ENCODE measurements at places on chromosomes 3 and 15.
A peak's percentile ranks its signal among the peaks of the same experiment; 100 is the strongest.

- no peak for DNase-seq
Observed at GRCh38 chr3:71563827-71564226, 19.7 kb downstream of the FOXP1 start.

- DNase-seq, result no peak
Observed at GRCh38 chr3:150607267-150608065, 4.3 kb downstream of the SELENOT start.

DNA sequence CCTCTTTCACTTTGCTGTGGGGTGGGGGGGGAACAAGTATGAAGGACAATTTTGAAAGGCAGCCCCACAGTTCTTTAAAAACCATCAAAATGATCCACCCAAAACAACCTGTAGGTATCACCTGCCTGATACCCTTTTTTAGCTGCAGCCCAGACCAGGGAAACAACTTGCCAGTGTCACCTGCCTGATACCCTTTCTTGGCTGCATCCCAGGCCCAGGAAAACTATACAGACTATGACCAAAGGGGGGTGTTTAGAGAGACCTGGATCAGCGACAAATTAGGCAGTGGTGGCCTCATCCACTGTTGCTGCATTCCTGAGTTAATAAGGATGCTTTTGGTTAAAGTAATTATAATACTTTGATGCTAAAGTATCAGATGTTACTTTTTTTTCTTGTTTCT, 122.0 kb downstream of the VPS13C start:
- DNase-seq, result no peak

GRCh38 chr15:35852818-35853624, 307.1 kb upstream of the DPH6 start:
- no peak for DNase-seq

DNA sequence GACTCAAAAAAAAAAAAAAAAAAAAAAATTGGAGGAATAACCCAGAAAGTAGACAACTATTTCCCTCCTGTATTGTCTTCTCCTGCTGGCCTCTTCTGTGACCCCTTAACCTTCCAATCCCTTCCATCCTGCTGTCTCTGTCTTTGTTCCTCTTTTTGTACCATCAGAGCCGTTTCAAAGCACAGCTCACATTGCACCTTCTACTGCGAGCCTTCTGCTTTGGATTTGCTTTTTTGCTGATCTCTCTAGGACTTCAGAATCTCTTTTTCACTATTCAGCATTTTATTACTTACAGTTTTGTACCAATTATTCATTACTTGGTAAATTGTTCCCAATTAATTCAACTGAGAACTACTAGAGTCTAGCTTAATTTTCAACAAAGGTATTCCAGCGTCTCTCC, 284.0 kb upstream of the TBL1XR1 start:
- DNase-seq, result no peak

DNA sequence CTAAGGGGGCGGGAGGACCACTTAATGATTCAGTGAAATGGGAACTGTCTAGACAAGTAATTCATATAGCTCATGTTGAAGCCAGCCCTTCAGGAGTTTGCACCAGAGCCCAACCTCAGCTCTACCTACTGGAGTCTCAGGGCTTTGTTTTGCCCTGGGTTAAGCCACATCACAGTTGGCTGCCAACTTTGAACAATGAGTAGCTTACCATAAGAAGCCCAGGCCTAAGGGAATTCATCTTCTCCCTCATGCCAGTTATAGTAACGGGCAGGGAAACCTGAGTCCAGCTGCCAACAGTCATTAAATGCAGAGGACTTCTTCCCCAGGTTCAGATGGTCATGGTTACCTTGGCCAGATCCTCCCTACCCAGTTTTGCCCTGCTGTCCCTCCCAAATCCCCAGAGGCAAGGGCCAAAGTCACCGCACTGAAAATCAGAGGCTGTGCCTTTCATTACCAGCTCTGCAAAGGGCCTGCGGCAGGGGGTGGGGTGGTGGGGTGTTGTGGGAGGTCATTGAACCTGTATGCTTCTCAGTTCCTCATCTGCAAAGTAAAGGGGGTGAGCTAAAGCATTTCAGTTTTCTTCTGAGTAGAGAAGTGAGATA, 302.2 kb upstream of the NR2E3 start:
- no peak for DNase-seq

DNA sequence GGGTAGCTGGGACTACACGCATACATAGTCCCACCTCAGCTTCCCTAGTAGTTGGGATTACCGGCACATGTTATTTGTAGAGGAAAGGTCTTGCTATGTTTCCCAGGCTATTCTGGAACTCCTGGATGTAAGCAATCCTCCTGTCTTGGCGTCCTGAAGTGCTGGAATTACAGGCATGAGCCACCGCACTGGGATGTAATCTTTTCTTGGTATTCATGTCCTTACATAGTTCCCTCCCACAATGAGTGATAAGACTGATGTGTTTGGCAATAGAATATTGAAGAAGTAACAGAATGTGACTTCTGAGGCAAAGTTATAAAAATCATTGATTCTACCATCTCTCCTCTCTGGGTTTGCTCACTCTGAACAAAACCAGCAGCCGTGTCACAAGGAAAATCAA, 22.7 kb upstream of the ALCAM start:
- DNase-seq, result no peak

GRCh38 chr3:28699283-28699682, 350.7 kb upstream of the AZI2 start:
- DNase-seq, result no peak

GRCh38 chr3:50356553-50356952, 2.8 kb downstream of the TMEM115 start:
- DNase-seq, result no peak

DNA sequence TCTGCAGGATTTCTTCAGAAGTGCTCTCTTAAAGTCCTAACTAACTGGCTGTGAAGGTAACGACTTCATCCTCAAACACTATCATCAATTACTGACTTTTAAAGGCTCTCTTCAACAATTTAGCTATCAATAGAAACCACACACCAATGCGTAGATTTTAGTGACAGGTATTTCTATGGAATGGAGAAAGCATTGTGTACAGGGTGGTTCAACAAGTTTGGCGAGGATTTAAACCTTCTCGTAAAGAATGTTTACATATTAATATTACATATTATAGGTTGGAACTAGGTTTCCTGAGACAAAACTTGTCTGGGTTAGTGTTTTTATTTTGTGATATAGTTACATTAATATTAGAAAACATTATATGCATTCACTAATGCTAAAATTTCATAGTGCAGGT, 233.6 kb downstream of the CHL1 start:
- DNase-seq, result no peak

- DNase-seq, result no peak
Observed at GRCh38 chr15:48298914-48299313, 32.3 kb upstream of the DUT start.

DNA sequence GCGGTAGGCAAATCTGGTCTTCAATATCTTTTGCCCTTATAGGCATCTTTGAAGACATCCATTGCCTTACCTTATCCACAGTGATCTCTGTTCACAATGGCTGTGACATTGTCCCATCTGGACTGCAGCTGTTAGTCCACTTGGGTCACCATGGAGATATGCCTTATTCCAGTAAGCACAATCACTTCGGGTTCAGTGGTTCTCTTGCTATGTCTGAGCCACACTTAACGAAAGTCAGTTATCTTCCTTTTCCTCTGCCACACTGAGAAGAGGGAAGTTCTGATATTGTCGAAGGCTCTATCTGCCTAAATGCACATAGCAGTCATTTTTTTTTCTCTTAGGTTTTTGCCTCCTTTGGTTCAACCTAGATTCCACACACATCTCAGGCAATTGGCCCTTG, 119.0 kb upstream of the SATB1 start:
- no peak for DNase-seq

- peak; percentile 50 for DNase-seq
Observed at GRCh38 chr15:55907797-55908196, 85.6 kb downstream of the NEDD4 start.

- DNase-seq, result no peak
Observed at GRCh38 chr3:32450992-32451659, 51.5 kb downstream of the CMTM6 start.

DNA sequence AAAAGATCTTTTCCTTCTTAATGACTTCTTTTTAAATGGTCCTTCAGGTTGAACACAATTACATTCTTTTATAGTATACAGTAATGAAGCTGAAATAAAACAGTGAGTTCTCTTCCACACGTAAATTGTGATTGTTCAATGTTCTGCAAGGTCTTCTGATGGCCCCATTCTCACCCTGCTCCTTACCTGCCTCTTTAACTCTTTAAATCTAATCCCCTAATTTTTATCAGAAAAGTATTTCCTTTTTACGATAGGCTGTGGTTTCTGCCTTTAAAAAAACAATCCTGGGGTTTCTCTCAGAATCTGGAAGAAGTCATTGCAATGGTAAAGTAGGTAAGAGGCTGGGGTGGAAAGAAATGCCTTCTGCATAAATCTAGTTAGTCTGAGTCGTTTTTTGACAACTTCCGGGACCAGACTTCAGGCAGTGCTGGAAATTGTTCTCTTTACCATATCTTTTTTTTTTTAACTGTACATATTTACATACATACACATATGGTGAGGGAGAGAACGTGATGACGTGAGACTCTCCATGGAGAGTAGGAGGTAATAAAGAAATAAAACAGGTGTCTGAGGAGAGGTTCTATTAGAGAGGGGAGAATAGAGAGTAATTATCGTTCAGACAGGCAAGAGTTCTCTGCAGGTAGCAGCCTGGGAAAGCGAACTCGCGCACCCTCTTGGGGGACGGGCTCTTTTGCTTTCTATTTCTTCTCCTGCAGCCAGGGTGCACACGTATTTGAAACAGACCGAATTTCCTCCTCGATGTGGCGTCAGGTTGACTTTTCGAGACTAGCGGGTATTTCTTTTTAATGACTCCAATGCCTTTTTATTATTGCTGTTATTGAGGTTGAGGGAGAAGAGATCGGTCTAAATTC, at the start of gene SIDT1:
Gene SIDT1, plus strand, starts transcription at position 730 of the 872 bp plus-strand sequence. CDS start 467 bp downstream, outside the sequence.
- no peak for DNase-seq

DNA sequence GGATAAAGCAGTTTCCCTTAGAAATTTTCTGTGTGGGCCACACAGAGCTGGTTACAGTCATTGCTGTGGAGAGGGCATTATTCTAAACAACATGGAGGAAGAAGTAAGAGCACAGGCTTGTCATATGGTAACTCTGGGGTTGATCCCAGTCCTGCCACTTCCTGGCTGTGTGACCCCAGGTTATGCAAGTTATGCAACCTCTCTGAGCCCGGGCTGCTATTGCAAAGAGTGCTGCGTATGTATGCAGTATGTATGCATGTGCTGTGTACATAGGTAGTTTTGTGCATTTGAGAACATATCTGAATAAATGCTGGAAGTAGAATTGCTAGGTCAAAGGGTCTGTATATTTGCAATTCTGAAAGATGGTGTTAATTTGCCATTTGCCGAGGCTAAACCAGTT, 9.2 kb downstream of the SPSB4 start:
- DNase-seq, result no peak

GRCh38 chr3:172313671-172314070, 134.6 kb downstream of the GHSR start:
- DNase-seq, result no peak

- DNase-seq, result no peak
Observed at GRCh38 chr15:81880314-81880713, 165.5 kb downstream of the MEX3B start.

GRCh38 chr3:26721047-26721446, 98.5 kb downstream of the LRRC3B start:
- DNase-seq, result no peak

DNA sequence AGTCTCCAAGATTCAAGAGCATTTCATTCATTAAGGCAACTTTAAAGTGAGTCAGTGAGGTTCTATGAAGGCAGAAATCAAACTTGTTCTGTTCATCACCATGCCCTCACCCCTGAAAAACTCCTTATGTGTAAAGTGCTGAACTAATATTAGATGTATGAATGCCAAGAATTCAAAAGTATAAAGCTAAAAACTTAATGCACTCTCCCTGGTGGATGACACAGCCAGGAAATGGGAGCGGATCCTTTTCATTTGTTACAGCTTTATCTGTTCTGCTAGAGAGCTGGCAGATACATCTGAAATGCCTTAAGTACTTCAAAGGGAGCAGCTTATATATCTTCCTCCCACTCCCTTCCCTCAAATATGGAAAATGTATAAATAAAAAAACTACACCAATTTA, 8.2 kb downstream of the TXNRD3 start:
- no peak for DNase-seq

- DNase-seq, result no peak
Observed at GRCh38 chr3:117310536-117310935, 601.0 kb downstream of the TUSC7 start.

DNA sequence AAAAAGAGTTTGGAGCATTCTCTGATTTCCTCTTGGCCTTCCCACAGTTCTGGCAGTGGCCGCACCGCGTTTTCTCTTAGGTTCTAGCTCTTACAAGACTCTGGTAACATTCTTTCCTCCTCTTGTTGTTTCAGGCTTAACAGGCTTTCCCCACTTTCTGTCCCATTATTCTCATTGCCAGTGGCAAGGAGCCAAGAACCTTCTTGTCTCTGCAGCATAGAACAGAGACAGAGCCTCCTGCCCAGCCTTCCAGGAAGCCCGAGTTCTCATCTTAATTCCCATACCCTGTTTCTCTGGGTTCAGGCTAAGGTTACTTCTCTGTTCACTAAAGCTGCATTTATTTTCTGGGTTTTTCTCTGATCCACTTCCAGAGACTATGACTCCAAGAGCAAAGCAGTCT, 61.1 kb downstream of the DUT start:
- DNase-seq, result no peak

GRCh38 chr3:107239703-107240102, 137.5 kb upstream of the CCDC54 start:
- no peak for DNase-seq

- DNase-seq, result peak; percentile 11
Observed at GRCh38 chr3:70507486-70507885, 195.0 kb upstream of the MDFIC2 start.

DNA sequence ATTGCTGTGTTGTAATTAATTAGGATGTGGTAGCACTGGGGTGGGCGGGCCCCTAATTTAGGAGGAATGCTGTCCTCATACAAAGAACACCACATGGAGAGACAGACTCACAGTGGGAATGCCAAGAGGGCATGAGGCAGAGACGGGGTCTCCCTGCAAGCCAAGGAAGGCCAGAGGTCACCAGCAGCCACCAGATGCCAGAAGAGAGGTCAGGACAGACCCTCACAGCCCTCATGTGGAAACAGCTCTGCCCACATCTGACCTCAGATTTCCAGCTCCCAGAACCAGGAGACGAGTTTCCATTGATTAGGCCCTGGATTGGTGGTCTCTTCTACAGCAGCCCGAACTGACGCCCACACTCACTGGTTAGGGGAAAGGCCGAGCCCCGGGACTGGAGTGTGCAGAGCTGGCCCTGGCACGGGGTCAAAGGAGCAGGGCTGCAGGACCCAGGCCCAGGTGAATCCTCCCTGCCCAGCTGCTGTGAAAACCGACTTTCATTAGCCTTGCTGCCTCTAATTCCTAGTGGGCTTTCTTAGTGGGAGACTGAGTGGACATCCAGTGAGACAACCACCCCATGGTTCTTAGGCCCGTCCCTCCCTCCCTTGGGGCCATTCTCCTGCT, 43.0 kb upstream of the SLC41A3 start:
- DNase-seq, result no peak
